ENCODE measurements at places on chromosomes 5 and 9. TPM values are rescaled to one million over a fixed set of nuclear protein-coding genes. Genes with fewer than 3 reads are reported as not detected.

The OTP gene
- not detected for total RNA-seq

DNA sequence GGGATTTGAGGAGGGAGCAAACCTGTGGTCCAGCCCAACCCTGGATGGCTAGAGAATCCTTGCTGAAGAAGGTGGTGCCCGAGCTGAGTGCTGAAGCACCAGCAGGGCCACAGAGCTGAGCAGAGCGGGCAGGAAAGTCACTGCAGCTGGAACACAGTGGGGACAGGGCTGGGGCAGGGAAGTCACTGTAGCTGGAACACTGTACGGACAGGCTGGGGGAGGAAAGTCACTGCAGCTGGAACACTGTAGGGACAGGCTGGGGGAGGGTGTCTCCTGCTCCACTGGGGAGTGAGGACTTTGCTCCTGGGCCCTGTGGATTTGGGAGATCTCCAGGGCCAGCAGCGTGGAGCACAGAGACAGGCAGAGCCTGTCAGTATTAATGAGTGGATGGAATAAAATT lies 9.0 kb upstream of the SUSD3 start:
- no peak for DNase-seq

GRCh38 chr5:11851965-11852716 lies 52.1 kb downstream of the CTNND2 start:
- DNase-seq = no peak

DNA sequence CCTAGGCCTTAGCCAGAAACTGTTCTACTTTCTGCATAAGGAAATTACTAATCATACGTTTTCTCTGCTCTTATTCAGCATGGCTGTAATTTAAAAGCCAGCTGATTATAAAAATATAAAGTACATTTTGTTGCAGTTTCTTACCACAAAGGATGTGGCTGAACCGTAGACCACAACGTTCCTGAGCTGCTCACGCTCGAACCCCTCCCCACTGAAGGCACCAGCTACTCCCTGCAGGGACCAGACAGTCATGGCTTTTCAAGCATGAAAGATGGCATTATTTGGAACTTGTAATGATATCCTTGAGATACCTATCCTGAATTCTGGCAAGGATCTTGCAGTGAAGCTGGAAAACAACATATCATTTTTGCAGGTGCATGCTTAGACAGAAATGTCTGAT lies 91.8 kb upstream of the DMRT1 start:
- no peak for DNase-seq

The PCDHA7 gene
- 0.10 TPM for total RNA-seq

DNA sequence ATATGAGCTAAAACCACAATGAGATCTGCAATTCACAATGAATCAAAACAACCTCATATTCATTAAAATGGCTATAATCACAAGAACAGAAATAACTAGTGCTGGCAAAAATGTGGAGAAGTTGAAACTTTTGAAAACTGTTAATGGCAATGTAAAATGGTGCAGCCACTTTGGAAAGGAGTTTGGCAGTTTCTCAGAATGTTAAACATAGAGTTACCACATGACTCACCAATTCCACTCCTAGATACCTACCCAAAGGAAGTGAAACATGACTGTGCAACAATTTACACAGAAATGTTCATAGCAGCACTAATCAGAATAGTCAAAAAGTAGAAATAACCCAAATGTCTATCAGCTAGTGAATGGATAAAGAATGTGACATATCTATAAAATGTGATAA lies 862.2 kb downstream of the DTWD2 start:
- DNase-seq = no peak

GRCh38 chr5:107557051-107557658 lies 113.6 kb downstream of the EFNA5 start:
- peak; percentile 31 for DNase-seq

The SV2C gene
- total RNA-seq = not detected

The CCNI2 gene
- total RNA-seq = 0.27 TPM
